T47D (cell line): ENCODE measurements at places on chromosomes 11 and 22.

DNA sequence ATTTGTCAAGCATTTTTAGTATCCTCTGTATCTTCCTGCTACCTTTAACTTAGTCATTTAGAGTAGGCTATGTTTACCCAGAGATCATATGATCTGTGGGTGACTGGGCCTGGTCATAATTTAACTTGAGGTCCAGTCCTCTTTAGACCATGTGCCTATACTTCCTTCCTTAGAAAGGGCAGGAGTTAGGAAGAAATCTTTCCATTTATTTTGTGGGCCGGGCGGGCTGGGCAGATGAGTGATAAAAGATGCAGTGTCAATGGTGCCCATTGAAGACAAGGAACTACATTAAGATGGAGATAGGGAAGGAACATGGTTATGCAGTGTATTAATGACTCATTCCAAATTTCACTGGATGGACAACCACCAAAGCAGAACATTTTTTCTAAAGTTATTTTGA lies 30.9 kb upstream of the PDE3B start:
- DNase-seq, result no peak

- no peak for DNase-seq
Observed at GRCh38 chr11:33660962-33661361, 39.7 kb downstream of the C11orf91 start.

- DNase-seq, result no peak
Observed at GRCh38 chr11:123321636-123322035, 108.4 kb upstream of the GRAMD1B start.

DNA sequence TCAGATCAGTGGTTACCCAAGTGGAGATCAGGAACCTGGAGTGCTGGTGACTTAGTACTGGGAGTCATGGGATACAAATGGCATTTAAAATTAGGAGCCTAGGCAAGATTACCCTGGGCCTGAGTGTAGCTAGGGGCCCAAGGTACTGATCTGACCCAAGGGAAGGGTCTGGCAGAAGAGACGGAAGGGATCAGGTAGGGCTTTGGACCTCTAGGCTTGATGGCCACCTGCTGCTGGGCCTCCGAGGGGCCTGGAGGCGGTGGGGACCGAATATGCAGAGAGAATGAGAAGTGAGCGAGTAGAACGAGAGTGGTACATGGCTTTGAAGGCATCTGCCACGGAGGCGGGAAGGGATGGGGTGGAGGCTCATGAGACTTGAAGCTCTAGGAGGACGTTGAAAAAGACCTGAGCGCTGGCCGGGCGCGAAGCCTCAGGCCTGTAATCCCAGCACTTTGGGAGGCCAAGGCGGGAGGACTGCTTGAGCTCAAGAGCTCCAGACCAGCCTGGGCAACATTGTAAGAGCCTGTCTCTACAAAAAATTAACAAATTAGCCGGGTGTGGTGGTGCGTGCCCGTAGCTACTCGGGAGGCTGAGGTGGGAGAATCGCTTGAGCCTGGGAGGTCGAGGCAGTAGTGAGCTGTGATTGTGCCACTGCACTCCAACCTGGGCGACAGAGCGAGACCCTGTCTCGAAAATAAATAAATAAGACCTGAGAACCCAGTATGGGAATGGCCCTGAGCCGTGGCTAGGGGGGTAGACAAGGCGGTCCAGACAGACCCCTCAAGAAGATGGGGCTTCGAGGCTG lies 563 bp upstream of the PPIL2 start:
- DNase-seq, result no peak

- DNase-seq, result no peak
Observed at GRCh38 chr22:49956914-49957825, 3.4 kb upstream of the PIM3 start.

- DNase-seq, result no peak
Observed at GRCh38 chr11:12232817-12233601, 122.6 kb downstream of the MICAL2 start.

GRCh38 chr11:68433541-68433940 lies 27.0 kb upstream of the PPP6R3 start:
- DNase-seq, result no peak

- DNase-seq, result no peak
Observed at GRCh38 chr11:113664981-113665710, 41.0 kb downstream of the TMPRSS5 start.

DNA sequence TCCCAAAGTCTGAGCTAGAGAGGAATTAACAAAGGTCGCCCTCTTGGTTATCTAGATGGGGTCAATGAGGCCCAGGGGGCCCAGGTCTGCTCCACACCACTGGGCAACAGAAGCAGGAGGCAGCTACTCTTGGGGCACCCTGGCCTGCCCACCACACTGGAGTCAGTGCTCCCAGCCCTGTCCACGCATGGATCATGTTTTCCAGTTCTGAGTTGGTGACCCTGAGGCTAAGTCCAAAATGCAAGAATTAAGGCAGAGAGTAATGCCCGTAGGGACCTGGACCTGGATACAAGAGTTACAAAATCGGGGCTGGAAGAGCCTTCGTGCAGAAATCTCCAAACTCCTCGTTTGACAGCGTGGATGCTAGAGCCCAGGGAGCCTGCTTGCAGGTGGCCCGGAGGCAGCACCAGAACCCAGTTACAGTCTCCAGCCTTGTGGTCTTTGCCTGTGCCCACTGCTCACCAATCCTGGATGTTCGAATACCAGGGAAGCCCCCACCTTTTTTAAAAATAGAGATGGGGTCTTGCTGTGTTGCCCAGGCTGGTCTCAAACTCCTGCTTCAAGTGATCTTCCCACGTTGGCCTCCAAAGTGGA lies 6.1 kb upstream of the THRSP start:
- no peak for DNase-seq

DNA sequence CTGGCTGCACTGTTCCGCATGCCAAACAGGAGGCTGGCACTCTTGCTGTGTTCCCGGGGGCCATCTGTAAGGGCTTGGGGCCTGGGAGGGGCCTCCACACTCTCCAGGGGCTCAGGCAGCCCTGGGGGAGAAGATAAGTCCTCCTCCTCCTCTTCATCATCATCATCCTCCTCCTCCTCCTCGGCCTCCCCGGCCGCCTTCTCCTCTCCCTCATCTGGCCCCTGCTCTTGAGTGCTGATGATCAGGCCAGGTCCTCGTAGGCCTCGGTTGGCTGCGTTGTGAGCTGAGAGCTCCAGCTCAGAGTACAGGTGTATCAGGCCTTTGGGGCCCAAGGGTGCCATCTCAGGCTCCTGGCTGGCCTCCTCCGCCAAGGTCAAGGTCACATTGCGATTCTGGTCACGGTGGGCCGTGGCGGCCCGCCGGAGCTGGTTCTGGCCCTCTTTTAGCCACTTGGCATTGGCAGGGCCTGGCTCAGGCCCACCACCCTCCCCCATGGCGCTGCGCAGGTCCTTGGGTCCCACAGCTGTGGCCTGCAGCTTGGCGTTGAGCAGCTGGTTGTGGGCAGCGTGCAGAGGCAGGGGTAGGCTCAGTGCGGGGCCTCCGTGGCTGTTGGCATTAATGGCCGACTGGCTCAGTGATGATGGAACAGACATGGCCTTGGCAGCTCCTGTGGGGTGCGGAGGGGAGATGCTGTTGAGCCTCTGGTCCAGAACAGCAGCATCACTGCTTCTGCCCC lies 8.0 kb downstream of the APBB1 start:
- no peak for DNase-seq

- no peak for DNase-seq
Observed at GRCh38 chr11:77146261-77147035, 18.4 kb downstream of the MYO7A start.

DNA sequence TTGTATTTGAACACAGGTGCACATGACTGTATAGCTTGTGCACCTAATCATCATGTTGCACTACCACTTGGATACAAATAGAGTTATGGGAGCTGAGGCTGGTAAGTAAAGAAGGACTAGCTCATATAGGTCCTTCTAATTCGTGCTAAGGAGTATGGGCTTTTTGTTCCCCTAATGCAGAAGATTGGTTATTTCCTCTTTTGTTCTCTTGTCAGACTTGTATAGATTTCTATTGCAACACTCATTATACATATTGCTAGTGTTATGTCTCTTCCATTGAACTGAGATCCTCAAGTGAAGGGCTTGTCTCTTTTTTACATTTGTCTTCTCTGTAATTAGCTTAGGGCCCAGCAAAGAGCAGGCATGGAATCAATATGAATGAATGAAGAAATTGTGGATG lies 54.1 kb upstream of the ARHGAP20 start:
- no peak for DNase-seq

DNA sequence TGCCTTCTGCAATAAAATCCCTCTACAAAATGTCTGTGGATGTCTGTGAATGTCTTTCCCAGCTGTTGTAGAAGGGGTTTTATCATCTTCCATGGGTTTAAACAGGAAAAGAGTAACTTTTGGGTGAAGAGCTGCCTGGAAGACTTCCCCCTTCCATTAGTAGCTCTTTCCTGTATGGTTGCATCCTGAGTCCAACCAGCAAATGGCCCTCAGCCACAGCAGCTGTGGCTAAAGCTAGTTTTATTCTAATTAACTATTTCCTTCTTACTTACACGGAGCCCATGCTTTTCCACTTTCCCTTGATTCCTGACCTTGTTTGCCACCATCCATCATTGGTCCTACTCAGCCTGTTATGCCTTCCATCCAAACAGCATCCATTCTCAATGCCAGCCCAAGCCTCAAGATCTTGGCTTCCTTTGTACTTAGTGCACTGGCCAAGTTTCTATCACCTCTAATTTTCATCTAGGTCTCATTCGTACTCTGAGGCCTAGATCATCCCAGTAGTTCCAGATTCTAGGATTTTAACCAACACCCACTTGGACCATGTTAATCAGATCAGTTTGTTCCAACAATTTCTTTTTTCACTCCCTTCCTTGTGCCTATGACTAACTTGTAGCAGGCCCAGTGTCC lies 41.5 kb upstream of the CADM1 start:
- no peak for DNase-seq

DNA sequence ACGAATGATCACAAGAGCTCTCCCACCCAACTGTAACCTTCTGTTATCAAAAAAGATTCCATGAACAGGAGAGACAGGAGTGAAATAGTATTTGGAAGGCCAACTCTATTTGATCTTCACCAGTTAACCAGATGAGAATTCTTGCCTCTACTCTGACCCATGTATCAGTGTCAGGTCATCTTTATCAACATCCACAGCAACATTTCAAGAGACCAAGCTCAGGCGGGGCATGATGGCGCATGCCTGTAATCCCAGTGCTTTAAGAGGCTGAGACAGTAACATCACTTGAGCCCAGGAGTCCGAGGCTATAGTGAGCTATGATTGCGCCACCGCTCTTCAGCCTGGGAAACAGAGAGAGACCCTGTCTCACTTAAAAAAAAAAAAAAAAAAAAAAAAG lies 62.3 kb downstream of the GAB2 start:
- no peak for DNase-seq

DNA sequence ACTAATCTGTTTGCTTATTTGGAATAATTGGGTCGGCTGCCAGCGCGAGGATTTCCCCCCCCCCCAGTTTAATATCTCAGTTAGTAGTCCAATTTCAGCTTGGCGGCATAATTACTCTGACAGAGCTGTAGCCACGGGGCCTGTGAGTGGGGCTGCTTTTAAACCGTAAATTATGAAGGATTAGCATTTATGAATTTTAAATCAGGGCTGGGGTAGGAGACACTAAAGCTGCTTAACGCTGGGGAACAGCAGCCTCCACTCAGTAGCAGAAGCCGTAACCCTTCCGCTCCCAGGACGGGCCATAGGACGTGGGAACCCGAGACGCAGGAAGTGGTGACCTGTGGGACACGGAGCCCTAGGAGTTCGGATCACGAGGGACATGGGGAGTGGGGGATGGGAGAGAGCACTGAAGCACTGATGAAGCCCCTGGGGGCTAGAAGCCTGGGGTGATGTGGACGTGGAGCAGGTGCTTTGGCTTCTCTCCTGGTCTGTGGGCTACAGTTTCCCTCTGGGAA lies 66.2 kb upstream of the LMO1 start:
- no peak for DNase-seq

- no peak for DNase-seq
Observed at GRCh38 chr22:30806391-30806861, 111.8 kb downstream of the OSBP2 start.

GRCh38 chr11:101127197-101127698 lies 2.4 kb downstream of the PGR start:
- no peak for DNase-seq

DNA sequence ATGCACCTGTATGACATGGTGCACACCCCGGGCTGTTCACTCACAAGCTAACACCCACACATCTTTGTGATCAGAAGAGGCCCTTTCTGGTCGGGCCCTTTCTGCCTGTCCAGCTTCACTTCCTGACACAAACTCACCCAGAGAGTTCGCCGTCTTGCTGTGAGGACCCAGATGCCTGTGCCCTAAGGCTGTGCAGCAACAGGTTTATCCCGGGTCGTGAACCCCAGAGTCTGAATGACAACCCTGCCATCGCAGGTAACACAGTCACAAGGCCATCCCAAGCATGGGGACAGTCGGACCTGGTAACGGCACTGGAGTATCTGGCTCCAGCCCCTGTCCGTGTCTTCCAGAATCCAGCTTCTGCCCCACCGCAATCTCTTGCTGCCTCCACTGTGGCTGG lies 235.1 kb downstream of the BUD13 start:
- DNase-seq, result no peak

GRCh38 chr11:79671401-79671800 lies 230.6 kb upstream of the TENM4 start:
- DNase-seq, result no peak

DNA sequence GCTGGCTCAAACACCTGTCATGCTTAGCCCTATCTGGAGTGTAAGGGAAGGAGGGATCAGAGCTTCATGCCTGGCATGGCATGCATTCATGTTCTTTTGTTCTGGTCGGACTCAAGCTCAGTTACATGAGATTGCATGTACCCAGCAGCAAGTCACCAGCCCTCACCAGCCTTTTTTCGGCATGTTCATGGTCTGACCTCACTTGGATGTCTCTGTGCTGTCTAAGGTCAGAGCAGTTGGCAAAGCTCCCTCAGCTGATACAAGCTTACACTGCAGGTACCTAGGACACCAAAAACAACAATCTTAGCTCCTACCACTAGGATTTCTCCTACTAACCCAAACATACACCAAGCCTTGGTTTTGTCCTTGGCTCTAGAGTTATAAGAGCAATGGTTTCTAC lies 152.6 kb downstream of the BARX2 start:
- DNase-seq, result no peak

GRCh38 chr22:49525801-49526535 lies 301.7 kb downstream of the BRD1 start:
- no peak for DNase-seq
